Activated T-cell treated with anti-CD3 and anti-CD28 coated beads, Interleukin-2, amount 50 U/mL, for 1 hour (primary cell): ENCODE measurements at places on chromosomes 7 and 10.

DNA sequence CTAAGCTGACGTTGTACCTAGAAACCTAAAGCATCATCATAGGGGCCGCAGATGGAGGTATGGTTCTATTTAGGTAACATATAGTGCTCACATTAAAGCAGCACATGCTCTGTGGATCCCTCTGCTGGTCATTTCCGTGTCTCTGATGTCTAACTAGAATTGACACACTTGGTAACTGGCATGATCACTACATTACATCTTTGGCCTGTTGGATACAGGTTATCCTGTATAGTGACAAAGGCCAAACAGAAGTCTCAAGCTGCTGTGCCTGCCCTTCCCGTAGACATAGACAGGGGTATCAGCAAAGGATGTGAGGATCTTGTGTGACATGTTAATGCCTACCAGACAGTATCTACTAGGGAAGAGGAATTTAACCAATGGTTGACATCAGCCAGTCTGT, 51.2 kb downstream of the KIF5B start:
- no peak for DNase-seq

DNA sequence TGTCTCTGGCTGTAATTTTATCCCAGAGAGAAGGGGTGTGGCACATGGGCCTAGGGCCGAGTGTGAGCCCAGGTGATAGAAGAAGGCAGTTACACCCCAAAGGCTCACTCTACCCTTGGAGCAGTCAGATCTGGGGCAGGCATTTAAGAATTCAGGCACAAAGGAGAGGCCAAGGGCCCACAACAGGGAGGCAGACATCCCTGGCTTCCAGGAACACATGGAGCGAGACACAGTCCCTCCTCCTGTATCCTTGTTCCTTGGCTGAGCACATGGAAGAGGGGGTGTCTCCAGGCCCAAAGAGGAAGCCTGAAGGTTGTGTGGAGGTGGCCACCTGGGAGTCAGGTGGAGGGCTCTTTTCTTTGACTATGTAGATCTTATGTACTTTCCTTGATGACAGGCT, 286.2 kb downstream of the RPS24 start:
- no peak for DNase-seq

- no peak for DNase-seq
Observed at GRCh38 chr7:47681249-47681810, 99.4 kb upstream of the TNS3 start.

- no peak for DNase-seq
Observed at GRCh38 chr10:123583639-123584418, 82.3 kb upstream of the GPR26 start.

- no peak for DNase-seq
Observed at GRCh38 chr10:63707254-63707910, 186.2 kb downstream of the REEP3 start.

- no peak for DNase-seq
Observed at GRCh38 chr10:124691002-124691401, 53.2 kb downstream of the FAM53B start.

GRCh38 chr10:129877773-129878371, 86.2 kb downstream of the EBF3 start:
- DNase-seq = no peak

DNA sequence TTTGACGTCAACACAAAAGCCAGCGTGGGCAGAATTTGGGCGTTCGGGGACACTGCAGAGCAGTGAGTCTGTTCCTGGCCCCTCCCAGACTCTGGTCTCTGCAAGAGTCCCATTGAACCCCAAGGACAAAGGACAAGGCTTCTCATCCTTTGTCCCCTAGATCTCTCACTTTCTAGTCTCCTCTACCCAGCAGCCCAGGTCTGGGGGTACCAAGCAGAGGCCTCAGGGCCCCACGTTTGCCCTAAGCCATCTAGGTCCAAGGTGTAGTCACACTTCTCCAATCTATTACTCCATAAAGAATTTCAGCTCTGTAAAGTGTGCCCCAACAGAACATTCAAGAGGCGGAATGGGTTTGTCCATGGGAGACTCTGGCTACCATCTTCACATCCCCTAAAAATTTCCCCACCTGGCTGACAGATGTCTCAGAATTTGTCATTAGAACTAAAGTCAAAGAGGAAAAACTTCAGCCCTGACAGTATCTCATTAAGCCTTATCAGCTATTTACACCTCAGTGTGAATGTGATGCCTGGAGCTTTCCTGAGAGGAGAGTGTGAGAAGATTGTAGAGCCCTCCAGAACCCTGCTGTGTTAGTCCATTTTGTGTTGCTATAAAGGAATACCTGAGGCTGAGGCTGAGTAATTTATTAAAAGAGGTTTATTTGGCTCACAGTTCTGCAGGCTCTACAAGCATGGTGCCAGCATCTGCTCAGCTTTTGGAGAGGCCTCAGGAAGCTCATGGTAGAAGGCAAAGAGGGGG, 81.4 kb upstream of the HABP2 start:
- DNase-seq = no peak

DNA sequence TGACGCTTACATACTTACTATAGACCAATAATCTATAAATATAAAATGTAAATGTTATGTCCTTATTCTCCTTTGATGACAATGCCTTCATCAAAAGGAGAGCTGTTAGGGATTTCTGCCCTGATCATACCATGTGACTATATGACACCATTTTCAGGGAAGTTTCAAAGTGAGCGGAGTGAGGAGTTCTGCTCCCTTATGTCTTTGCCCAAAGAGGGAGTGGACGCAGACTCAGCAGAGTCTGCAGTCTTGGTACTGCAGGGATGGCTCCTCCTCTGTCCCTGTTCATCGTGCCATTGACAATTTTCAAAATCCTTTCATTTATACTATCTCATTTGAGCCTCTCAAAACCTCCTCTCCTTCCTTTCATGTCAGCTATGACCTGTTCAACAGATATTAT, 27.9 kb downstream of the HYAL4 start:
- DNase-seq = no peak

DNA sequence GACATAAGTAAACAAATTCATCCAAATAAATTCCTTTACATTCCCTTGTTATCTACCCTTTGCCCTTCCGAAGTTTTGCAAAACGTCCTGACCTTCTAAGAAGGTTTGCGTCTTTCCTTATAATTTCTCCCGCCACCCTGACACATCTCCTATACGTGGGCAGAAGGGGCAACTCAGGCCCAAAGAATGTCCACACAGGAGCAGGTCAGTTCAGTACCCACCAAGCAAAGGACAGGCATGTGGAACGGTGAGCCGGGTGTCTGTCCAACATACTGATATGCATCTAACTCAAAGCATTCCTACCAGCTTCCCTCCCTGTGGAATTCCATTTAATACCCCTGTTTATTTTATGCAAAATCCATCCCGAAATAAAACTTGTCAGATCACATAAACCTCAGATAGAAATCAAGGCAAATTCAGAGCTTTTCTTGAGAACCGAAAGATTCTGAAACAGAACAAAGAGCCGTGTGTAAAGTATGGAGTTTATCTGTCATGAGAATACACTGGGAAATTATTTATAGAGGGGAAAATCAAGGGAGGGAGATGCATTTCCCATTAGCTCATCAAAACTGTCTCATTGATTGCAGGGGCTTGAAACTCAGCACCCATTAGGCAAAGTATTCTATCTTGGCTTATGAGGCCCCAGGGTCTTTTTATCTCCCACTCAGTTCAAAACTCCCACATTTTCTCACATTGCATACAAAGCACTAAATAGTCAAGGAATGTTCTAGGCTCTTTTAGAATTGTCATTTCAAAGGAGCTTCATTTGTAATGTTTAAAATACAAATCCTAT, 85.4 kb downstream of the GPR26 start:
- DNase-seq = no peak

DNA sequence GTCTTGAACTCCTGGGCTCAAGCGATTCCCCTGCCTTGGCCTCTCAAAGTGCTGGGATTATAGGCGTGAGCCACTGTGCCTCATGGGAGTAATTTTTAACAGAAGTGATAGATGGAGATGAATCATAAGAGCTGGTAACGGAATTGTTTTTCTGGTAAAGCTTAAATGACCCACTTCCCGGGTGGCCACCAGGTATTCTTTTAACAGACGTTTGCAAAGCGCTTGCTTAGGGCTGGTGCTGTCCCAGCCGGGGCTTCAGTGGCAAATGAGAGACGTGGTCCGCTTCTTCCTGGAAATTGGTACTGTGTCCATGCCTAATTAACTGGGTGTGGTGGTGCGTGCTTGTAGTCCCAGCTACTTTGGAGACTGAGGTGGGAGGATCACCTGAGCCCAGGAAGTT, 23.5 kb downstream of the CAMK1D start:
- no peak for DNase-seq

DNA sequence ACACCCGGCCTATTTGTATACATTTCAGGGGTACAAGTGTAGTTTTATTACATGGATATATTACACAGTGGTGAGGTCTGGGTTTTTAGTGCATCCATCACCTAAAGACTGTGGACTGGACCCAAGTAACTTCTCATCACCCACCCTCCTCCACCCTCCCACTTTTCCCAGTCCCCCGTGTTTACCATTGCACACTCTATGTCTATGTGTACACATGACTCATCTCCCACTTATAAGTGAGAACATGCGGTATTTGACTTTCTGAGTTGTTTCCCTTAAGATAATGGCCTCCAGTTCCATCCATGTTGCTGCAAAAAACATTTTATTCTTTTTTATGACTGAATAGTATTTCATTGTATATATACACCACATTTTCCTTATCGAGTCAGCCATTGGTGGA, 98.9 kb upstream of the WAC start:
- no peak for DNase-seq

- DNase-seq = no peak
Observed at GRCh38 chr10:51119441-51119840, 45.2 kb downstream of the PRKG1 start.

DNA sequence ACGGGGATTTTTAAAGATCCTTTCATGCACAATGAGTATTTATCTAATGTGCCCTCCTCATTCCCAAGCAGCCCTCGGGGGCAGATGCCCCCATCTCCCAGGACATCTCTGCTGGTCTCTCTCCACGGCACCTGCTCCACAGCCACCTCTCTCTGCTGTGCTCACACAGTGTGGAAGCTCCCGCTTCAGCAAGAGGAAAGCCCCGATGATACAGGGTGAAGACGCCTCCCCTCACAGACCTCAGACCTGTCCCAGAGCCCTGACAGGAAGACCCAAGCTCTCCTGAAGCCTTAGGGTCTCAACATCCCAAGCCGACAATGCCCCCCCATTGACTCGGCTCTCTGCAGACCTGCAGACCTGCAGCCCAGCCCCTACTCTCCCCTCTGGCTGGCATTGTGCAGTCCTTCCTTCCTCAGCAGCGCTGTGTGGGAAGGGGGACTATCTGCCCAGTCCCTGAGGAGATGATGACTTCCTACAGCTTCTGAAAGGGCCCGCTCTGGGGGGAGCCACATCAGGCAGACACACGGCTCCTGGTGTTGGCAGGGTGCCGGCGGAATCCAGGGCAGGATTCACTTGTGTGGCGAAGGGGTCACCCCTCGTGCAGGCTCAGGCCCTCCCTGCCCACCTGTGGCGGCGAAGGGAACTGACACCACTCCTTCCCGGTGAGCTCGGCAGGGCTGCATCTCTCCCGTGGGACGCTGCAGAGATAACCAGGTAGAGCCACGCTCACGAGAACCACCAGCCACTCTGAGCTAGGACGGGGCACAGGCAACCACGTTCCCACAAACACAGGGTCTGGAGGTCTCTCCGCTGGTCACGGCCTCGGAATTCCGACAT, 61.8 kb downstream of the PTPRN2 start:
- DNase-seq = no peak

GRCh38 chr10:77578583-77579227, 58.9 kb downstream of the KCNMA1 start:
- no peak for DNase-seq

GRCh38 chr7:38351601-38352000, 78.2 kb upstream of the TARP start:
- DNase-seq = no peak

- no peak for DNase-seq
Observed at GRCh38 chr10:12699781-12700556, 301.5 kb downstream of the CCDC3 start.

DNA sequence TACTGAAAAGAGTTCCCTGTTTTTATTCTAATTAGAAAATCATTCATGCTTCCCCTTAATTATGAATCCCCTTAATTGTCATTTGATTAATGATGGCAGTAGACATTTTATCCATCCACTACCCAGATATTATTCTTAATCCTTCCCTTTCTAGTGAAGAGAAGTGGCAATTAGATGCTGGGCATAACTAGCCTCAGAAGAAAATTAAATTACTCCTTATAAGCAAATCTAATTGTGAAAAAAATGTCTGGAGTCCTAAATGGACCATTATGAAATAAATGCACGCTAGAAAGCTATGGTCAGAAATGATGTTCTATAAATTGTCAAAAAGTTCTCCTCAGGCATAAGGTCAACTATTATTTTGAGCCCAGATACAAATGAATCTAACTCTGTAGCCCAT, 4.5 kb downstream of the ABCB1 start:
- no peak for DNase-seq

DNA sequence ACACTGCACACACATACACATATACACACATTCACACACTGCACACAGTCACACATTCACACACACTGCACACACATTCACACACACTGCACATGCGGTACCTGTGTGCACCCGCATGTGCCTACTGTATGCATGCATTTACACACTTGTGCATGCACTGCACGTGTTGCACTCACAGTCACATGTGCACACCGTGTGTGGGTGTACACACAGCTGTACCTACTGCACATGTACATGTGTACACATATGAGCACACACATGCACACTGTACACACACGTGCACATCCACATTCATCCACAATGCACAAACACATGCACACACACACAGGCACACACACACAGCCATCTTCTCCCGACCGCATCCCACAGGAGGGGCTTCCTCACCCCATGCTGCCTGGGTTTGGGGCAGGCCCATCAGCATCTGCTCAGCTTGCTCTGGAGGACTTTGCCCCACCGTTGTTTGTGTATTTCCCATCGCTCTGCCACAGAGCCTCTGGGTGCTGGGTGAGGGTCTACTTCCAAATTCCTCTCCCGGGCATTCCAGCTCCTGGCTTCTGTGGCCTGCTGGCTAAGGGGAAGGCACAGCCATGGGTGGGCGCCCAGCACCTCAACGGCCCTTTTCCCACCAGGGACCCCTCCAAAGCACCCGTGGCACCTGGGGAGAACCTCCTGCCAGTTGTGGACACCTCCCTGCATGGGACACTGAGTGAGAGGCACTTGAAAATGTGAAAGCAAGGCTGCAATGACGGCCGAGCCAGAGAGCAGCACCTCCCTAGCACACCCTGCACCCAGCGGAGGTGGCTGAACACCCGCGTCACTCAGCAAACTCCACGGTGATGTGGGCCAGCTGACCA, 324.3 kb downstream of the PTPRN2 start:
- DNase-seq = no peak

GRCh38 chr7:155597753-155598140, 46.7 kb upstream of the RBM33 start:
- no peak for DNase-seq

- no peak for DNase-seq
Observed at GRCh38 chr7:113652501-113652900, 266.3 kb downstream of the PPP1R3A start.

GRCh38 chr7:117531595-117532244, 51.9 kb downstream of the CFTR start:
- no peak for DNase-seq

DNA sequence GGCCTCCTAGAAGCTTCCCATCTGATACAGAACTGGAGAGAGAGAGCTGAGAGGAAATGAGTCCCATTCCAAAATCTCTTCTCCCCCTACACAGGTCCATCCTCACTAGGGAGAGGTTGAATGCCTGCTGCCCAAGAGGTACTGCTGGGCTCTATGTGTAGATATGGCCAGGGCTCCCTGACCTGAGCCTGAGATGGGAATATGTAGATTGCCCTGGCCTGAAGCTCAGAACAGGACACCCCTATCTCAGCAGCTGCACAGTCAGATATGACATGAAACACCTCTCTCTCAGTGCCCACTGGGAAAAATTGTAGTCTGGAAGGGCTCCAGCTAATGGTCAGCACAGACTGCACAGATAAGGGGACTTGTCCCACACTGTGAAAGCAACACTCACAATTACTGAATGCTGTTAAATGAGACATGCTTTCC, 3.1 kb upstream of the IFIT1B start:
- DNase-seq = no peak
